ENCODE measurements at places on chromosomes 6 and 20.

GRCh38 chr6:165906-166305 is 126.4 kb upstream of the DUSP22 start:
- no peak for DNase-seq

- no peak for DNase-seq
Measured at GRCh38 chr20:11159728-11160127, 485.9 kb upstream of the JAG1 start.

DNA sequence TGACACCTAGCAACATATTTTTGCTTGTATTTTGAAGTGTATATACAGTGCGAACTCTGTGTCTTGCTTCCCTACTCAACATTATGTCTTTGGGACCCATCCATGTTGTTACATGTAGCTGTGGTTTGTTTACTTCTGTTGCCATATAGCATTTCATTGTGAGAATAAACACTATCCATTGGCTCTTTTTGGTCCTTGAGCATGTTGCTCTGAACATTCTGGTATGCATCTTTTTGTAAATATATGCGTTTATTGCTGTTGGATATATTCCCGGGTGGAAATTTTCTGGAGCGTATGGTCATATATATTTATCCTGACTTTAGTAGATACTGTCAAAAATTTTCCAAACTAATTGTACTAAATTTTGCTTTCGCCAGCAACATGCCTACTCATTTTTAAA is 222.5 kb upstream of the SPTLC3 start:
- DNase-seq: no peak

GRCh38 chr20:45959956-45960630 is 11.9 kb downstream of the ZNF335 start:
- no peak for DNase-seq

DNA sequence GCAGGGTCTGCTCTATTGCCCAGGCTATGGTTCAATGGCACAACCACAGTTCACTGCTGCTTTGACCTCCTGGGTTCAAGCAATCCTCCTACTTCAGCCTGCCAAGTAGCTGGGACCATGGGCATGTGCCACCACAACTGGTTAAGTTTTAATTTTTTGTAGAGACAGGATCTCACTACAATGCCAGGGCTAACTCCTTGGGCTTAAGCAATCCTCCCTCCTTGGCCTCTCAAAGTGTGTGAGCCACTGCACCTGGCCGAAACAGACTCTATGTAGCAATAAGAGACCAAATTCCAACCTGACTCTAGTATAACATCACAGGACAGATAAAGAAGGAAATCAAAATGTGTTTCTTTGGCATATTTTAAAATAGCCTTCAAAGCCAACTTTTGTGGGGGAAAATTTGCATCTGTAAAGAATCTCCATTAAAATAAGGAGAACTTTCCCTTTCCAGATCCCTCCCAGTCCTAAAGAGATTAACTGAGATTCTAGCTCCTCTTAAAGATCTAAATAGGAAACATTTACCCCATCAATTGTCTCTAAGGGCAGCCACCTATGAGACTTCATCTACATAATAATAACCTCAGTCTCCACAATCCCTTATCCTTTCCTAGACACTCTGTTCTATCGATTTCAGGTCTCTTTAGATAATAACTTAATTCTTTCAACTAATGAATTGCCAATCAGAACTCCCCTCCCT is 94.7 kb upstream of the PLCB4 start:
- DNase-seq: no peak
